Epithelial cell of proximal tubule (primary cell): ENCODE measurements at places on chromosomes 12 and 14.

DNA sequence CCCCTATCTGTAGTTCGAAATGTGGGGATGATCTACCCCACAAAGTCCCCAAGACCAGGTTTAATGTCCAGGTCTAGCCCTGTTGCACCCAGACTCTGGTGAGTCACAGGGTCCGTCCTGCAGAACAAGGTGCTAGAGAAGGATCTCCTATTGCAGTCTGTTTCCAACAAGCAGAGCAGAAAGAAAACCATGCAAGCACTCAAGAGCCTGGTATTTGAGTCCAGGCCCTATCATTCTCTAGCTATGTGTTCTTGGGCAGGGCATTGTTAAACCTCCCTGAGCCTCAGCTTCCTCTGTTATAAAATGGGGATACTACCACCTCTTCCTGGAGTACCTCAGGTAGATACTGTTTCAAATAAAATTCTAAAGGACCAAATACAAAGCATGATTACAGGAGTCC is 24.4 kb downstream of the MAP3K9 start:
- no peak for DNase-seq

DNA sequence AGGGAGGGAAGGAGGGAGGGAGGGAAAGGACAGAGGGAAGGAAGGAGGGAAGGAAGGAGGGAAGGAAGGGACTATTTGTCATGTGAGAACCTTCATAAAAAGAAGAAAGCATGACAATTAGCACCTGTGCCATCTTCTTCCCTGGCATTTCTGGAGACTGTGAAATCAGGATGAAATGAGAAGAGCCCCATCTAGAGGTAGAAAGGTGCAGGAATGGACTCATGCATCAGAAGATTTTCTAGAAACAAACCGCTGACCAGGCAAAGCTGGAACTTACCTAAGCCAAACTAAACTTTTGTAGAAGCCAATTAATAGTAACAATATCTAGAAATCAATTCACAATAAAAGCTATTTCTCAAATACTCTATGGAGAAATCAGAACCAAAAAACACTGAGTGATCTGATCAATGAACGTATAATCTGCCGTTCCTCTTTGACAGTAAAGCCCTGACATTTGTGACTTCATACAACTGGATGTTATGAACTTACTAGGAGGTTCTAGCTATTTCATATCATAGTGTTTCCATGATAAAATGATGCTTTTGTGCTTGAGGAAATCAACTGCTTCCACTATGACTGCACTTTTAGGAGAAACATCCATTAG is 24.4 kb upstream of the CRACR2A start:
- DNase-seq = no peak

- no peak for DNase-seq
Measured at GRCh38 chr12:12334367-12335040, 15.5 kb downstream of the MANSC1 start.

DNA sequence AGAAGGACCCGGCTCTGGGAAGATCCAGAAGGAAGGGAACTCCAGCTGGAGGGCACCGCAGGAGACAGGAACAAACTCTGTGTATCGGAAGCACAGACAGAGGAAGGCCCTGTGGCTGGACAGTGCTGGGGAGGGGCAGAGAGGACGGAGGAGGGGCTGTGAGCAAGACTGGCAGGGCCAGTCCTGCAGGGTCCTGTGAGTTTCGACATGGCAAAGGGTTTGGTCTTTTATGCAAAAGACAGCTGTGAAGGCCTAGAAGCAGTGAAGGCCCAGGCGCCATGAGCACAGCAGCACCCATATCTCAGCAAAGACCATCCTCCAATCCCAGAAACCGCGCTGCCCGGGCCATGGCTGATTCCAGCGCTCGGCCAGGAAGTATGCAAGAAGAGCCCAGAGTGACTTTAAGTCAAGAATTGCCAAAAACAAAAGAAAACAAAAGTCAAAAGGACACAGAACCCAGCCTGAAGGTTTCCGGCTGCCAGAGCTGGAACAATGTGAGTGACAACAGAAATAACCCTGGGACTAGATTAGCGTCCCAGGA is 126.5 kb downstream of the NCOR2 start:
- no peak for DNase-seq

- DNase-seq = no peak
Measured at GRCh38 chr14:104398656-104399055, 180.9 kb upstream of the C14orf180 start.

- DNase-seq = no peak
Measured at GRCh38 chr14:89849931-89850330, 104.6 kb downstream of the EFCAB11 start.

DNA sequence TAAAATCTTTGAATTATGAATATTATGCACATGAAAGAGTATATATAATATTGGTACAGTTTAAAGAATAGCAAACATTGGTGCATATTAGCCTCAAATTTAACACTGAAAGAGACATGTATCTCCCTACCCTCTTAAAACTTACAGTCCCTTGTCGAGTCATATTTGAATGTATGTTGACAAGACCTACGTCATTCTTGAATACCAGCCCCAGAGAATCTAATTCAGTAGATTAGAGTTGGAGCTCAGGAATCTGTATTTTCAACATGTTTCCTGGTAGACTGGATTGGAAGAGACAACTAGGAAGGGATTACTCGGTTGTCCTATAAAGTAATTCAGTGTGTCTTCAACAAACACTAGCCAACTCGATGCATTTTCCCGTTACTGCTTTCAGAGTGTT is 104.8 kb downstream of the PDE3A start:
- no peak for DNase-seq

- no peak for DNase-seq
Measured at GRCh38 chr14:52937306-52937705, 13.5 kb downstream of the FERMT2 start.

DNA sequence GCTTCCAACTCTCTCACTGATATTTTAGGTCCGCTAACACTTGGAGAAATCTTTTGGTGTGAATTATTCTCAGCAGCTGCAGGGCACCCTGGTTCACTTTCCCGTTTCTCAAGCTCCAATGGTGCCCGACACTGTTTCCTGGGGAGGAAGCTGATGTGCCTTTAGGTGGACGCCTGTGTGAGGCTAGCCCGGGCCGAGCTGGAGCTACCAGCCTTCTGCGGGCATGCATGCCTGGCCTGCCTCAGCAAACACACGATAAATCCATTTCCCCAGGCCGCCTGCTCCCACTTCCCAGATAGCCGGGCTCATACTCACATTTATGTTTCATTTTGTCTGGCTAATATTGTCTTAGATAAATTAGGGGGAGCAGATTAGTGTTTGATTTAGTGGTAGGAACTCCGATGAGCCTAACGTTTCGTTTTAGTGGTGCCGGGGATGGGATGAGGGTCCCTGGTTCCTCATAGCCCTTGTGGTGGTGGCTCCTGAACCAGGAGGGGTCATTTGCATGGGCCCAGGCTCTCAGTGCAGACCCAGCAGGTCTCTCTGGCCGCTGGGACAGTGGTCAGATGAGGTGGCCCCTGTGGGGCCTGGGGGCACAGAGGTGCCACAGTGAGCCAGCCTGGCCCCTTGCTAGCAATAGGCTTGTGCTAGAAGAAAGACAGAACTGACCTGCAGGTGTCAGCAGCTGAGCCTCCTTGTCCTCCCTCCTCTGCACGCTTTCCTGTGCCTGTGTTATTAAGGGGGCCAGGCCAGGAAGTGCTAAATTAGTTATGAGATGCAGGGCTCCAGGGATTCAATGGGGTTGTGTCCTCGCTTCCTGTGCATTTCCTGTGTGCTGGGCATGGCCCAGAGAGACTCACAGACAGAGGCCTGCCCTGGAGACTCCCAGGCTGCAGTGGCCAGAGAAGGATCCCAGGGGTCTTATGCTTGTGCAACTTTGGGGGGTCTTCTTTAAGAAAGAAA is 88.3 kb downstream of the KIF26A start:
- DNase-seq = no peak

DNA sequence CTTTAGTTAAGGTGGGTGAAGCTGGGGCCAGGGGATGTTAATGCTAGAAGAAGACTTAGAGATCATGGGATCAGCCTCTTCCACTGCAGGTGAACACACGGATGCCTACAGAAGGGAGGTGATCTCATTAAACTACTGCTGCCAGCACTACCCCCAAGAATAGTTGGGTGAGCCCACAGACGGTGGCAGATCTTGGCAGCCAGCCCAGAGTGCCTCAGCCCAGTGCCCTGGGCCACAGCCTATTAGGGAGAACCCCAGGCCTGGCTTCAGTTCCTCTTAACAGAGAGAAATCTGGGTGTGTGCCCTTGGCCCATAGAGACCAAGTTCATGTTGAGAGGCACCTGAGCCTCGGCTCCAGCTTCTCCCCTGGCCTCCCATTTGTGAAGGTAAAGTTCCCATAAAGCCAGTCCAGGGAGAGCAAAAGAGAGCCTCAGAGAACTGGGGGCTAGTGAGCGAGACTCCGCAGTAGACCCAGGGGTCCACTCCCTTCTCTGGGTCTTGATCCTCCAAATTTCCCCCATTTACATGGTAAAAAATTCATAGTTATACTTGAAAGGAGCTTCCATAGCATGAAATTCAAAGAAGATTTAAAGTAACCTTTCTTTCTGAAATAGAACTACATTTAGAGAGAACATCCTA is 125.0 kb upstream of the CCND2 start:
- DNase-seq = no peak

DNA sequence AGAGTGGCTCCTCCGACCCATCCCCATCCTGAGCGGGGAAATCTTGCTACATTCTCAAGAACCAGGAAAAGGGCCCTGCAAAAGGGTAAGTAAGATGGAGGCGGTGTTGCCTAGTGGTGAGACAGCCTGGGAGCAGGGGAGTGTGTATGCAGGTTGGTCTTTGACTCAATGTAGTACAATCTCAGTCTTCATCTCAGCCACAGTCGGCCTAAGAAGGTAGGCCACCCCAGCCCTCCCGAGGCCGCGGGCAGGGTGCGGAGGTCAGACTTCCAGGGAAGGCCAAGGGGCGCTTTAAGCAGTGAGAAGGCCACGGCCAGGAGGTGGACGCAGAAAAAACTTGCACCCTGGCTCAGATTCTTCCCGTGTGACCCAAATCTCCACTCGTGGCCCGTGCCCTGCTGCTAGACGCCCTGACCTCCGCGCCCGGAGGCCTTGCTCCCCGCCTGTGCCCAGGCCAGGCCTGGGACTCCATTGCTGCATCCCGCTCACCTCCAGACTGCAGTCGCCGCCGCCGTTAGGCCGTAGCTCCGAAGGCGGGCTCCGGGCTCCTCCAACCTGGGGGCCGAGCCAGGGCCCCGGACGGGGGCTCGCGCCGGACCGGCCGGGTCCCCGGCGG is 435 bp downstream of the FOXM1 start:
- DNase-seq = no peak

DNA sequence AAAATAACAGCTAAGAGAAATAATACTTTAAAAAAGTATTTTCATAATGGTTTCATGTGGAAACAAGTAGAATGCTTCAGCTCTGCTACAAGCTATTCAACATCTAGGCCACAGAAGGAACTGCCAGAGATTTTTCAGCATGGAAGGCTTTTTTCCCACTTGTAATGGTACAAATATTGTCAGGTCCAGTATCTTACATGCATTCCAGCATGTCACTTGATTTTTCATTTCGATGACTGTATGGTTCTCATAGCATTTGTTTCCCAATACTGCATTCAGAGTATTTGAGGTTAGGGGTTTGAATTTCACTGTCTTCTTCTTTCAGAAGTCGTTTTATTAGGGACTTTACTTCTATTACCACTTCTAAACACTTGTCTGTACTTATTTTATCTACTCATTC is 1701.5 kb upstream of the FLRT2 start:
- DNase-seq = no peak

DNA sequence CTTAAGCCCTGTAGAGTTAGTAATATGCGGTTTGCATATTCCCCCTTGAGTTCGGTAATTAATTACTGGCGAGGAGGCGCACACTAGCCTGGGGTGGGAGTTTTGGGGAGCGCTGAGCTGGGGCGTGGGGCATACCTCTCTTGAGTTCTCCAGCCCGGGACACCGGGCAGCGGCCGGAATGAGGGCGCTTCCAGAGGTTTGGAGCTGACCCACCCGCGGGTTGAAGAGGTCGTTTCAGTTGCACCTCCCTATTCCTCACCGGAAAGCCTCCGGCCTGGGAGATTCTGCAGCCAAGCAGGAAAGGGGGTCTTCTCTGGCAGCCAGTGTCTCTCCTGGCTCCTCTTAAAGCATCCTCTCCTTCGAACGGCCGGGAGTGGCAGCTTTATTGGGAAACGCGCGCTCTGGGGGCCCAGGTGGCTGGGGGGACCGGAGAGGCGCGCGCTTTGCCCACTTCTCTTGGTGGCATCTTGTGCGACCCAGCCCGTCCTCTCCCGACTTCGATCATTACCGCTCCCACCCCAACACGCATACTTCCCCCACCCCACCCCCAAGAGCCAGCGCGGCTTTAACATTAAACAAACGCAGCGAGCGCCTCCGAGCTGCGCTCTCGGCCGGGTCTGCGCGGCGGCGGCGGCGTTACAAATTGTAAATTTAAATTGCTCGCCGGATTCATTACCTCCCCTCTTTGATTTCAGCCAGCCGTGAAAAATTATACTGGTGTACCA is 3.9 kb upstream of the LHX5 start:
- DNase-seq = no peak

- DNase-seq = no peak
Measured at GRCh38 chr12:100267603-100268281, 765 bp downstream of the SCYL2 start.

DNA sequence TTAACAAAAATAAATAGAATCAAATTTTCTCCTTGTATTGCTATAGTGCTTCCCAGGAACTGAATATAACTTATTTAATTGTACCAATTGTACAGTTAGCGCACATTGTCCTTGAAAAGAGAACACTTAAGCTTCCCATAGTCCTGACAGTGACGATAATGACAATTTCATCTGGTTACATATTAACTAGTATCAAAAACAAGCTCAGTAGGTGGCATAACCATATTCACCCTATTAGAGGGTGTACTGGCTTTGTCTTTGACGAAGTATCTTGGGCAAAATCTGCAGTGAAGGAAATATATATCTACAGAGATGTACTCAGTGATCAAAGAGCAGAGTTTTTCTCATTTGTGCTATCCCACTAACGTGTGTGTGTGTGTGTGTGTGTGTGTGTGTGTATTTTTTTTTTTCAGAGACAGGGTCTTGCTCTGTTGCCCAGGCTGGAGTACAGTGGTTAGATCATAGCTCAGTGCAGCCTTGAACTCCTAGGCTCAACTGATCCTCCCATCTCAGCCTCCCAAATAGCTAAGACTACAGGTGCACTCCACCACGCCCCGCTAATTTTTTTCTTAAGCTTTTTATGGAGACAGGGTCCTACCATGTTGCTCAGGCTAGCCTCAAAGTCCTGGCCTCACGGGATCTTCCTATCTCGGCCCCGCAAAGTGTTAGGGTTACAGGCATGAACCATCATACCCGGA is 4.9 kb upstream of the A2M start:
- DNase-seq = no peak
